Naive thymus-derived CD4-positive, alpha-beta T cell (primary cell): ENCODE measurements at places on chromosomes 12 and 14. TPM values are rescaled to one million over a fixed set of nuclear protein-coding genes. Genes with fewer than 3 reads are reported as not detected.

PTPRO gene
- 8.5 TPM for total RNA-seq

RFLNA gene
- total RNA-seq: not detected

CAPZA3 gene
- total RNA-seq: not detected

SSTR1 gene
- not detected for total RNA-seq

RD3L gene
- not detected in 2 replicates for total RNA-seq

RNASE3 gene
- total RNA-seq: not detected

TESPA1 gene
- 180 and 186 TPM in 2 replicates for total RNA-seq

BBOF1 gene
- total RNA-seq: 2.6 TPM

DNA sequence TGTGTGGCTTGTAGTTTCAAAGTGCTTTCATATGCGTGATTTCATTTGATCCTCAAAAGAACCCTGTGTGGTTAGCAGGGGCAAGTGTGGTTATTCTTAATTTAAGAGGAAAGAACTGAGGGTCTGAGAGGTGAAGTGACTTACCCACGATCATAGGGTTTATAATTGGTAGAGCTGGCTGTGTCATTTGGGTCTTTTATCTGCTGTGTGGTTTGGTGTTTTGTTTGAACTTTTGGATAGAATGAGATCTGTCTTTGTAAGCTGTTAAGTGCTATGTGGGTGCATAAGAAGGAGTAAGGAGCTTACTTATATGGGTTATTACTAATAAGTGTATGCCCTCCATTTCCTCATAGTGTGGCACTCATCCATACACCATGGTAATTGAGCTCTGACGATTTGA lies 190.0 kb downstream of the CACNA1C start:
- no peak for DNase-seq

GRCh38 chr12:94146166-94146936 lies 2.0 kb upstream of the PLXNC1 start:
- no peak for DNase-seq

GRCh38 chr14:90649083-90649482 lies 167.1 kb downstream of the TTC7B start:
- no peak for DNase-seq

DNA sequence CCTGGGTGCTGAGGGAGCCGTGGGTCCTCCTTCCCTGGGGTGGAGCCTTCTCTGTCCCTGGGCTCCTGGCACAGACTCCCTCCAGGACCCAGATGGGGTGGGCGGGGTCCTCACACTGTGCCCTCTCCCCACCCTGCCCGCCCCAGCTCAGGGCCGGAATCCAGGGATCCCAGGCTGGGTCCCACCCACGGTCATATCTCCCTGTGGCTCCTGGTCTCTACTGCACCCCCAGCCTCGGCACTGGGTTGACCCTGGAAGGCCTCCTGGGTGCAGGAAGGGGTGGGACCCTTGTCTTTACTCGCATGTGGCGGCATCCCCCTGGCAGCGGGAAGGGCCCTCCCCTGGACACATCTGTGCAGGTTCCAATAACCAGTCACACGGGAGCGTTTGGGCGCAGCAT lies 75.8 kb upstream of the EIF5 start:
- DNase-seq: no peak

GRCh38 chr14:35196571-35196970 lies 74.2 kb downstream of the PRORP start:
- DNase-seq: no peak

DNA sequence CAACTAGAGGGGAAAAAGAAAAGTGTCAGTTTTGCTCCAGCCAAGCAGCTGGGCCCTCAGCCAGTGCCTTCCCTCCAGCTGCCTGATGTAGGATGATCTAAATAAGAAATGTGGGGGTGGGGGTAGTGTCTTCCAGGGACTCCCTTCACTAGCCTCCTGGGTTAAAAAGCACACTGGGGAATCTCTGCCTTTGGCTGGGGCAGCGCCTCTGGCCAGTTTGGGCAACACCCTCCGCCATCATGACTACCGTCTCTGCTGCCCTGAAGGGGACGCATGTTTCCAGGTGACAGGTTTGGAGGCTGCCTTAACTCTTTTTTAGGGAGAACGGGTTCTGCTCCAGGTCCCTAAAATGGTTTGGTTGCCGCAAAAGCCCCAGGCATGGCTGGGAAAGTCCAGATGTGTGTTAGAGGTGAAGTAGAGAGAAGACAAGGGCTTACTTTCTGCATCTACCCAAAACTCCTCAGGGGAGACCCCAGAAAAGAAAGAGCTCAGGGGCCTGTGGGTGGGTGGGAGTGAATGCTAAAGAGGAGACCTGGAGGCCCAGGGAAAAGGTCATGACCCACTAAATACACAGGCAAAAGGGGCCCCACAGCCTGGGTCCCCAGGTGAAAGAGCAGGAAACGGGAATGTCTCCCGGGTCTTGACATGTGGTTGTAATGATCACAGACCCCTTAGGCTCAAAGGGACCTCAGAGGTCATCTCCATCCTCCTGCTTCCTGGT lies 132.8 kb upstream of the CCND2 start:
- DNase-seq: no peak

- no peak for DNase-seq
Observed at GRCh38 chr14:92557544-92557912, 43.9 kb downstream of the RIN3 start.

GRCh38 chr12:108930155-108930554 lies 50.3 kb downstream of the DAO start:
- DNase-seq: no peak

DNA sequence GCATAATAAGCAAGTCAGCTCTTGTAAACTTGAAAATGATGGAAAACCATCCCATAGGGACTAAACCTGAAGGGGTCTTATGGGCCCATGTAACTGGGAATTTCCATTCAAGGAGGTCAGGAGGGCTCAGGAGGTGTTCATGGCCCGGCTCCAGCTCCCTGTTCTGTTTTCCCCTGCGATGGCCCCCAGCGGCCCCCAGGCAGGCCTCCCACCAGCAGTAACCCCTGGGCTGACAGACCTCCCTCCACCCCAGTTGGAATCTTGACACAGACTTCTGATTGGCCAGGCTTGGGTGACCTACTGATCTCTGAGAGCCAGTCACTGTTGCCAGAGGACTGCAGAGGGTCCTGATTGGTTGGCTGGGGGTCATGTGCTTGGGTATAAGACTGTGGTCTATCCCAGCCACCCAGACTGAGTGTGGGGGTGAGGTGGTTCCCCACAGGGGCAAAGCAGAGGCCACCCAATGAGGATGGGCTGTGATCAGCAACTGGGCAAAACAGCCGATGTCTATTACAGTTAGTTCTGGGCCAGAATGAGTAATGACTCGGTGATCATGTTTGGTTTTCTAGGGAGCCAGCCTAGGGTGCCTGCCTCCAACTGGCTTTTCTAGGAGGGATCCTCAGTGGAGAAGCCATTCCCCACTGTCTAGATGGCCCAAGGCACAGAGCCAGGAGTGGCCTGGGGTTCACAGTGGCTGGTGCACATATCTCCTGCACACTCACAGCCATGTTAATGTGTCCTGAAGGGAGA lies 27.0 kb downstream of the RHOF start:
- no peak for DNase-seq

DNA sequence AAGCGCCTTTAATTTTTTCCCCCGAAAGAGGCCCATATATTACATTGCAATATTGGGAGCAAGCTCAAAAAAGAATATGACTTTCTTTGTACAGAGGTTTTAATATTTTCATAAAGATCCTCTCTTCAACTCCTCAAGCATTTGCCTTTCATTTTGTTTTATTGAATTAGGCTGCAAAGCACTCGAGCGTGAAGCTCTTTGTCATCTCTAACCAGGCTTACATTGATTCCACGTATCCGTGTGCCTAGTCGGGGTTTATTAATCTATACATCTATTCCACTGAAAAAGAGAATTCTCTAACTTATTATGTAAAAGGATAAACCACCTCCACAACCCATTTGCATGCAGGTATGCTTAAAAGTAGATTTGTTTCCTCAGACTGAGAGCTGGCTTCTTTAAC lies 234.8 kb upstream of the TMPO start:
- DNase-seq: no peak

GRCh38 chr12:57632073-57632957 lies 686 bp downstream of the B4GALNT1 start:
- DNase-seq: no peak

DNA sequence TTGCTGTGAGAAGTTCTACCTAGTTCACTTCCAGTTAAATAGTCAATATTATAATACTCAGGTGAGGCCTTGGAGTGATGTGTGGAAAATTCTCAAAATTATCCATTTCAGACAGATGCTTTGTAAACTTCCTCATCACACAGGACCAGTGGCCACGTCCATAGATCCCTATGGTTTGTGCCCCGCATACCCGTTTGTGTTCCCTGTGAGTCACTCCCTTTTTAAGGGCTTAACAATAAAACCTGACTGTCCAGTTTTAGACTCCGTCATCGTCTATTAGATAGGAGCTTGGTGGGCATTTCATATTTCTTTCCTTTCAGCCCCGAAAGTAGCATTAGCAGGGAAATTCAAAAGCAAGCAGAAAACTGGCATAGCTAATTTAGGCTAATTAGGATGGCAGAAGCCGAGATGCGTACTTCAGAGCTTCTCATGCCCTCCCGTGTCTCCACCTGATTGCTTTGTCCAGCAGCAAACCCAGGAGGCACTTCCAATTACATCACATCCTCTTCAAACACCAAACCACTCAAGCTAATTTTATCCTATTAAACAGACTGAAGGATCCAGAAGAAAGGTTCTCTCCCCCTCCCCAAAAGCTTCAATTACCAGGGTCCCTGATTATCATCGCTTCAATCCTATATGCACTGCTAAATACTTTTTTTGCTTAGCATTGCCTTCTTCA lies 186.6 kb upstream of the OTX2 start:
- no peak for DNase-seq

- no peak for DNase-seq
Observed at GRCh38 chr12:113159937-113160336, 10.4 kb downstream of the CFAP73 start.

DNA sequence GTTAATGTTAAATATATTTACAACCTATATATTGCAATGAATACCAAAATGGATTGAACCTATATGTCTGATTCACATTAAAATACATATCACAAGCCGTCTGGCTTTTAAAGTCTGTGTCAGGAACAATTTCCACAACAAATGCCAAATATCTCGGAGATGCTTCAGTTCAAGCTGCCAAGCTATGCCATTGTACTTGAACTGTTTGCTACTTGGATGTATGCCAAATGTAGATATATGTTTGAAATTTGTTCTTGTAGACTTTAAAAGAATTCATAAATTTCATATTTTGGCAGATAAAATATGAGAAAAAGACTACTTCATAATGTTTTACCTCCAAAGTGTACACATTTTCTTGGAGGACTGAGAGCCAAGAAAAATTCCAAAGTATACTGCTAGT lies 37.0 kb downstream of the WASHC3 start:
- no peak for DNase-seq

GRCh38 chr12:110790301-110790700 lies 47.6 kb upstream of the PPP1CC start:
- no peak for DNase-seq

- DNase-seq: no peak
Observed at GRCh38 chr12:57547288-57548012, 458 bp upstream of the DCTN2 start.

- DNase-seq: peak; percentile 16
Observed at GRCh38 chr14:104390941-104391901, 188.3 kb upstream of the C14orf180 start.
